ENCODE measurements at places on chromosomes 7 and 10.

GRCh38 chr7:143507094-143507518 lies 29.4 kb downstream of the TAS2R41 start:
- no peak overlapping the region for H3K27ac ChIP-seq
- H3K27me3 ChIP-seq, result no peaks in the 10 kb centered on the region
- DNase-seq, result no peak
- H3K36me3 ChIP-seq, result no peaks in the 10 kb centered on the region
- H3K4me3 ChIP-seq, result no peak overlapping the region
- no peaks in the 10 kb centered on the region for H3K4me1 ChIP-seq

DNA sequence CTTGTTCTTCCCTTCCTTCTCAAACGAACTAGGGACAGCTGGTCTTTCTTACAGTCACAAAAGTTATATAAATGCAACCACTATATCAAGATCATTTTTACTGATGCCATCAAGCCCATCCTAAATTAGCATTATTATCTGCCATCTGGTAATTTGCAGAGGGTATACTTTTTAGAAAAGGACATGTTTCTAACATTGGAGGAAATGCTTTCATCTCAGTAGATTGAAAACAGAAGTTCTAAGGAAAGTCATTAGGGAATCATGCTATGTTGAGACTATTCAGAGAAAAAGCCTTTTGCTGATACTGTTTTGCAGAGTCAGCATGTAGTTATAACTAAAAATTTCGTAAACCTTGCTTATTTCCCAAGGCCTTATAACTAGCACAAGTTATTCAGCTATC lies 146.7 kb downstream of the WNT2 start:
- no peak overlapping the region for H3K4me3 ChIP-seq
- no peaks in the 10 kb centered on the region for H3K4me1 ChIP-seq
- peaks cover 6% of the 10 kb centered on the region for H3K36me3 ChIP-seq

GRCh38 chr10:125846894-125847293 lies 23.5 kb downstream of the BCCIP start:
- no peak for DNase-seq
- H3K4me1 ChIP-seq, result peaks cover 31% of the 10 kb centered on the region
- H3K27me3 ChIP-seq, result no peaks in the 10 kb centered on the region

- H3K27ac ChIP-seq, result no peak overlapping the region
- no peak overlapping the region for H3K4me3 ChIP-seq
- H3K4me1 ChIP-seq, result no peaks in the 10 kb centered on the region
- DNase-seq, result no peak
- no peaks in the 10 kb centered on the region for H3K36me3 ChIP-seq
- H3K27me3 ChIP-seq, result no peaks in the 10 kb centered on the region
These were observed 47.8 kb upstream of the KAT6B start for GRCh38 chr10:74778436-74779094.

DNA sequence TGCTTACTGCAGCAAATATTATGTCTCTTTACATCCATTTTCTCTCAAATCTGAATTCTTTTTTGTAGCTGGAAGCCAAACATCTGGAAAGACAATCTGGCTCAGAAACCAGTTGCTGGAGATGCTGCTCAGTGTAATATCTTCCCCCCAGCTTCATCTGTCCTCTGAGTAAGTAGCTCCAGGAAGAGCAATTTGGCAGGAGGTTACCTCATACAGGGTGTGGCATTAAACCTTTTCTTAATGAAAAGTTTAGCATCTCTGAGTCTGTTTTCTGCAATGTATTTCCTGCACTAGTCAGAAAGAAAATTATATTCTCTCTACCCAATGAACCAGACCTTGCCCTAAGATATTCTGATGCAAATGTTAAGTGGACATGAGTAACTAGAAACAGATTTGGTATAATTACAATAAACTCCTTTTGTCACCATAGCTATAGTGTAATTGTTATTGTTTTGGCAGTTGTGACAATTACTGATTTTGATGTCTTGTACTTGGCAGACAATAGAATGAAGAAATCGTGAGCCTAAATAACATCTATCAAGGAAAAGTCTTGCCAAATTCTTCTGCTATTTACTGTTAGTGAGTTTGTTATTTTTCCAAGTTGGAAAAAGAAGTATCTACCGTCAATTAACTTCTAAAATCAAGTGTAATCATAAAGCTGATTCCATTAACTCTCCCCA lies 123.3 kb downstream of the WDFY4 start:
- no peaks in the 10 kb centered on the region for H3K4me1 ChIP-seq
- H3K27me3 ChIP-seq, result no peaks in the 10 kb centered on the region
- H3K27ac ChIP-seq, result no peak overlapping the region

GRCh38 chr7:24981171-24981951 lies 1.4 kb upstream of the OSBPL3 start:
- no peaks in the 10 kb centered on the region for H3K27me3 ChIP-seq
- H3K4me1 ChIP-seq, result peaks cover 26% of the 10 kb centered on the region
- H3K36me3 ChIP-seq, result no peaks in the 10 kb centered on the region
- DNase-seq, result peak; percentile 40
- H3K27ac ChIP-seq, result no peak overlapping the region

- no peak overlapping the region for H3K4me3 ChIP-seq
- no peaks in the 10 kb centered on the region for H3K36me3 ChIP-seq
- H3K4me1 ChIP-seq, result peaks cover 4% of the 10 kb centered on the region
- no peak for DNase-seq
- no peaks in the 10 kb centered on the region for H3K27me3 ChIP-seq
These were observed 252.5 kb downstream of the PTEN start for GRCh38 chr10:88115968-88116367.

- H3K27me3 ChIP-seq, result no peaks in the 10 kb centered on the region
- no peak overlapping the region for H3K27ac ChIP-seq
- peaks cover 4% of the 10 kb centered on the region for H3K36me3 ChIP-seq
- peak; percentile 24 for DNase-seq
These were observed 11.2 kb downstream of the SFTPD start for GRCh38 chr10:79937701-79938151.

- no peaks in the 10 kb centered on the region for H3K36me3 ChIP-seq
- H3K27me3 ChIP-seq, result no peaks in the 10 kb centered on the region
- H3K27ac ChIP-seq, result no peak overlapping the region
These were observed 99.4 kb downstream of the CCDC3 start for GRCh38 chr10:12902135-12902572.

DNA sequence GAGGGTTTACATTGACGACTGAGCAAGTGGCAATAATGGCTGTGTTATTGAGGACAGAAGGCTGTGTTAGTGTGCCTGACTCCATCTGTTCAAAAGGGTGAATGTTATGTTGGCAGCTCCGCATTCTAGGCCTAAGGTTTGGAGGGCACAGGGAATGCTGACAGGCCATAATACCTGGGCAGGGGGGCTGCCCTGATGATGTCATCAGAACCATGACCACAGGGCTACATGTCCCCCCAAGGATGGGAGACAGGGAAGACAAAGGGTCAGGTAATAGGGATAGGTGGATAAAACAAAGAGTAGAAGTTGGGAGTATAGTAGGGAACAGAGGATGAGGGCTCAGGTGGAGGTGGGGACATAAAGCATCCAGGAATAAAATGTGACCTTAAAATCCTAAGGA lies 1.8 kb upstream of the PPP3CB start:
- no peak overlapping the region for H3K27ac ChIP-seq
- H3K4me3 ChIP-seq, result no peak overlapping the region
- peaks cover 8% of the 10 kb centered on the region for H3K4me1 ChIP-seq
- no peaks in the 10 kb centered on the region for H3K36me3 ChIP-seq

DNA sequence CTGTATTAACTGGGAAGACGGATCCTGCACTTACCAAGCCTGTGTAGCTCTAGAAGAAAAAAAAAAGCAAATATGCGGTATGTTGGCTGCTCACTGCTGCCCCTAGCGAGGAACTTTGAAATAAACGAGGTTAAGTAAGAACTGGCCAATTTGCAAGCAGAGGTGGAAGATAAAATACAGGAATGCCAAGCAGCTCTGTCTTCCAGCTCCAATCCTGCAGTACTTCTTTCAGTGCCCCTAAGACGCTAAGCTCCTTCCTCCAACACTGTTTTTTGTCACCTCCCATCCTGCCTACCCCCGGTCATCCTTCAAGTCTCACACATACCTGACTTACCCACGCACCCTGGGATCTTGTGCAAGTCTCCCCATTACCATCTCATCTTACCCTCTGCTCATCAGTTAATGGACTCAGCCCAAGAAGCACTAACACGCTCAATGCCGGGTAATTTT lies 809 bp downstream of the C10orf143 start:
- peak overlapping the region; percentile 72 for H3K27ac ChIP-seq
- DNase-seq, result peak; percentile 81
- H3K36me3 ChIP-seq, result no peaks in the 10 kb centered on the region
- peaks cover 3% of the 10 kb centered on the region for H3K4me1 ChIP-seq
- no peaks in the 10 kb centered on the region for H3K27me3 ChIP-seq

DNA sequence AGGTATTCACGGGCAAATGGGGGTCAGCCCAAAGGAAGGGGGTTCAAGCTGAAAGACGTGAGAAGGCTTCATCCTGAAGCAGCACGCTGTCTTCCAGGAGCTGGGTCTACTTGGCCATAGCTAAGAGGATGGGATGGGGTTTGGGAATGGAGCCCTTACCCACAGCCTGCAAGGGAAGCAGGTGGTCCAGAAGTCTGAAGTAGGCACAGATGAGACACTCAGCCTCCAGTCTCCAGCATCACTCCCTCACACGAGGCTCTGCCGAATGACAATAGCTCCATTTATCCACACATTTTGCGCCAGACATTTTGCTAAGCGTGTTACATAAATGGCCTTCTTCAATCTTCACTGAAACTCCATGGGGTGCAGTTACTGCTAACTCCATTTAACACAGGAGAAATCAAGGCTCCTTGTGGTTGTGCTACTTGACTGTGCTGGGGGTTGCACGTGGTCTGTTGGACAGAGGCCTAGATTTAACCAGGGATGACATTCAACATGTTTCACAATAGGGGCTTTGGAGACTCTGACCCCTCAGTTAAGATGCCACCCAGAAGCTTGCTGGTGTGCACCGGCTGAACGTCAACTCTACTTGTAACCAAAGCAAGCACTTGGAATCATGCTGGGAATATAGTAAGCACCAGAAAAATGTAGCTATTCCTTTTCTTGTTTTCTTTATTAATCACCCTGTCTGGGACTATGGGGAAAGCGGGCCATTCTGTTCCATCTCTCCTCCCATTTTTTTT lies 85.3 kb downstream of the FAM241B start:
- DNase-seq, result no peak
- peaks cover 9% of the 10 kb centered on the region for H3K4me1 ChIP-seq
- H3K27me3 ChIP-seq, result no peaks in the 10 kb centered on the region
- H3K27ac ChIP-seq, result no peak overlapping the region
- no peak overlapping the region for H3K4me3 ChIP-seq

- no peaks in the 10 kb centered on the region for H3K36me3 ChIP-seq
- no peaks in the 10 kb centered on the region for H3K27me3 ChIP-seq
- DNase-seq, result no peak
- no peak overlapping the region for H3K27ac ChIP-seq
These were observed 13.7 kb upstream of the LAMB4 start for GRCh38 chr7:108143658-108144420.

DNA sequence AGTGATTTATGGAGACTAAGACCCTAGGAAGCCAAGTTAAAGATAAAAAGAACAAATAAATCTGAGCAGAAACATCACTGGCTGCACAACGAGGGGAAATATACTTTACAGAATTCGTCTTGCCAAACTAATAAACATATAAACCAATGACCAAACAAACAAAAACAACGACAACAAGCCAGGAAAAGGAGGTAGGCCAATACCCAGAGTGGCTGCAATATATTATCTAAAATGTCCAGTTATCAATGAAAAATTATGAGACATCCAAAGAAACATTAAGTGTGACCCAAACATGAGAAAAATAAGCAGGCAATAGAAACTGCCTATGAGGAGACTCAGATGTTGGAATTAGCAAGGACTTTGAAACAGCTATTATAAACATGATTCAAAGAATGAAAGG lies 81.0 kb downstream of the PKD1L1 start:
- H3K27me3 ChIP-seq, result no peaks in the 10 kb centered on the region
- H3K4me3 ChIP-seq, result no peak overlapping the region
- no peaks in the 10 kb centered on the region for H3K36me3 ChIP-seq
- H3K4me1 ChIP-seq, result no peaks in the 10 kb centered on the region
- no peak for DNase-seq

- H3K4me1 ChIP-seq, result no peaks in the 10 kb centered on the region
- no peak overlapping the region for H3K4me3 ChIP-seq
- no peak for DNase-seq
- H3K27ac ChIP-seq, result no peak overlapping the region
- H3K27me3 ChIP-seq, result no peaks in the 10 kb centered on the region
These were observed 12.0 kb upstream of the RHOBTB1 start for GRCh38 chr10:60955957-60956425.

GRCh38 chr10:132877473-132877872 lies 64.9 kb downstream of the CFAP46 start:
- no peak for DNase-seq
- no peaks in the 10 kb centered on the region for H3K36me3 ChIP-seq
- H3K4me3 ChIP-seq, result no peak overlapping the region
- no peaks in the 10 kb centered on the region for H3K4me1 ChIP-seq
- no peaks in the 10 kb centered on the region for H3K27me3 ChIP-seq

- no peaks in the 10 kb centered on the region for H3K36me3 ChIP-seq
- H3K4me1 ChIP-seq, result peaks cover 5% of the 10 kb centered on the region
- DNase-seq, result no peak
- H3K4me3 ChIP-seq, result peak overlapping the region; percentile 89
- peak overlapping the region; percentile 91 for H3K27ac ChIP-seq
- H3K27me3 ChIP-seq, result no peaks in the 10 kb centered on the region
These were observed 1.2 kb downstream of the PDIA4 start for GRCh38 chr7:149027055-149027454.

DNA sequence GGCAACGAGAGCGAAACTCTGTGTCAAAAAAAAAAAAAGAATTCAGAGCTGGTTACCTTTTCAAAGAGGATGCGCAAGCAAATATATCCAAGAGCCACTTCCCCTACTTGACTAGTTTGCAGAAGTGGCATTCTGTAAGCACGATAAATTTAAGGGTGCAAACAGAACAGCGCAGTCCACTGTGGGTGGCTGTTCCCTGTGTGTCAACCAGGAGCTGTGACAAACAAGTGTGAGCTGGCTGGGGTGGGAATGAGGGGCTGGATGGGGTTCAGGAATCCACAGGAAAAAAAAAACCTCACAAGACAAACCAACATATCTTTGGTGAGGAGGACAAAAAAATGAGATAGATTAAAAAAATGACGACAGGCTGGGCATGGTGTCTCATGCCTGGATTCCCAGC lies 15.9 kb downstream of the GUSB start:
- no peaks in the 10 kb centered on the region for H3K27me3 ChIP-seq
- H3K4me1 ChIP-seq, result peaks cover 6% of the 10 kb centered on the region
- DNase-seq, result no peak
- no peak overlapping the region for H3K4me3 ChIP-seq

- H3K27ac ChIP-seq, result no peak overlapping the region
- H3K27me3 ChIP-seq, result no peaks in the 10 kb centered on the region
- no peak overlapping the region for H3K4me3 ChIP-seq
- H3K4me1 ChIP-seq, result peaks cover 2% of the 10 kb centered on the region
- H3K36me3 ChIP-seq, result no peaks in the 10 kb centered on the region
- no peak for DNase-seq
These were observed 82.8 kb downstream of the CDK6 start for GRCh38 chr7:92753614-92754013.

GRCh38 chr10:7507887-7508726 lies 97.3 kb upstream of the SFMBT2 start:
- no peak for DNase-seq
- H3K4me3 ChIP-seq, result no peak overlapping the region
- H3K4me1 ChIP-seq, result no peaks in the 10 kb centered on the region
- H3K27me3 ChIP-seq, result no peaks in the 10 kb centered on the region
- H3K36me3 ChIP-seq, result no peaks in the 10 kb centered on the region
- H3K27ac ChIP-seq, result no peak overlapping the region

Data from liver (tissue), 10 donors.